Globus pallidus (tissue), 1 donor: ENCODE measurements at places on chromosomes 3 and 15.

- no peak for DNase-seq
Measured at GRCh38 chr3:188974856-188975599, 196.7 kb upstream of the TPRG1 start.

- no peak for DNase-seq
Measured at GRCh38 chr15:67067930-67068551, 2.6 kb downstream of the SMAD3 start.

GRCh38 chr15:99366013-99366412 lies 114.7 kb downstream of the LRRC28 start:
- DNase-seq: no peak

DNA sequence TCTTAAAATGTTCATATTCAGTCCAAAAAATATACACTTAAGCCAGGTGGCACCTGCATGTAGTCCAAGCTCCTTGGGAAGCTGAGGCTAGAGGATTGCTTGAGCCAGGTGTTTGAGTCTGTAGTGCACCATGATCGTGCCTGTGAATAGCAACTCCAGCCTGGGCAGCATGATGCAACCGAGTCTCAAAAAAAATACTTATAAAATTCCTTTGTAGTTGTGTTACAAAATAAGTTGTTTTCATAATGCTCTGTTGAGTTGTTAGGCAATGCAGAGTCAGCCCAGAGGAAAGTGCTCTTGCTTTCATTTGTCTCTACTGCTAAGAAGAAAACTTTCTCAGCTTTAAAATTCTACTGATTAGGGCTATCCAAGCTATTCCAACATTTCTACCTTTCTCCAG lies 442.8 kb upstream of the ARRDC4 start:
- no peak for DNase-seq

DNA sequence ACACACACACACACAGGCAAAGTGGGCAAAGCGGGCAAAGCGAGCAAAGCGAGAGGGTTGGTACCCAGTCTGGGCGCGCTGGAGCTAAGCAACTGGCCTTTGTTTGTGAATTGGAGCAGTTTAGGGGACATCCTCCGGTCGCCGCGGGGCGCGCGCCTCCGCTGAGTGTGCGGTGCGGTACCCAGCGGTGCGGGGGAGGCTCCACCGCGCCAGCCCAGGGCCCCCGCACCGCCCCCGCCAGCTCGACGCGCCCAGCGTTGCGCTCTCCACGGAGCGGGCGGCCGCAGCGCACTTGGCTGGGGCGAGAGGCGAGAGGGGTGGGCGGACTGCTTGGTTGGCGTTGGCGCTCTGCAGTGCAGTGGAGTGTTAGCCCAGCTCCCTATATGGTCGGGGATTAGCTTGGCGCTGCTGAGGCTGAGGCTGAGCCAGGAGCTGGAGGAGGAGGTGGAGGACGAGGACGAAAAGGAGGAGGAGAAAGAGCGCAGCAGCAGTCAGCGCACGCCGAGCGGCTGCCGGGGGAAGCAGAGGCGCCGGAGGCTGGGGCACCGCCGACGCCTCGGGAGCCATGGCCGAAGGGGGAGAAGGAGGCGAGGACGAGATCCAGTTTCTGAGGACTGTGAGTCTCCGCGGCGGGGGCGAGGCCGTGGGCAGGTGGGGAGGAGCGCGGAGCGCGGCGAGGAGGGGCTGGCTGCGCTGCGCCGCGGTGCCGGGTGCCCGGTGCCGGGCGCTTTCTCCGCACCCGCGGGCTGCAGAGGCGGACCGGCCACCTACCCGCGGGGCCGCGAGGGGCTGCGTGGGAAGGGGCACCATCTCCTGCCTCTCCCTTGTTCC lies at the start of gene RYR3:
RYR3 (plus strand) TSS at position 487 of the 831 bp plus-strand sequence; CDS start at position 566, 79 bp downstream.
- no peak for DNase-seq

DNA sequence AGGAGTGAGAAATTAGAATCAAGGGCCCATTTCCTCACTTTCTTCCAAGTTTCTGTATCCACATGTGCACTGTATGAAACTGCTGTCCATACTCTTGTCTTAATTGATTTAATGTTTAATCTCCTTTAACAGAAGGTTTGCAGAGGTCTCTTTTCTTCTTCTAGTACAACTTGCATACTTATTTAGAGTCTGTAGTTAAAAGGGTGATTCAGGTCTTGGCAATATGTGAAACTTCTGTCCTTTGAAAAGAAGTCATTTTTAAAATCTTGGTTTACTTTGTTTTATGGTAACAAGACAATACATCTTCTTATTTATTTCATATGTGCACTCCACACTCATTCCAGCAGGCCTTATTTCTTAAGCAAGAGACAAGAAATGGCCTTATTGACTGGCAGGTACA lies 25.8 kb downstream of the TMEM45A start:
- no peak for DNase-seq

- no peak for DNase-seq
Measured at GRCh38 chr3:122668930-122669730, 11.5 kb upstream of the PARP14 start.

DNA sequence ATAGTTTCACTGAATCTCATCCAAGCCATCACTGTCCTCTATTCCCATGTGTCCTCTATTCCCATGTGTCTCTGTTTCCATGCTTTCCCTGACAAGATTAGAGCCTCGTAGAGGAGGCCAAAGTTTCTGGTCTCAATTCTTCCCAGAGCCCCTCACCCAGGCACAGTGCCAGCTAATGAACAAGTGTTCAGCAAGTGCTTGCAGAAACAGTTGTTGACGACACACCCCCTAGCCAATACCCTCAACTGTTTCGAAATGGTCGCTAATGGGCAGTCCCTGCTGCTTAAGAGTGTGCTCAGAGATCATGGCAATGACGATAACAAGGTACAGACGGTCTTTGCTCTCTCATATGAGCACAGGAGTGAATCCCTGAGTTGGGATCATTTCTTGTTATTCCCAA lies 73.4 kb downstream of the FAM174B start:
- DNase-seq: no peak

DNA sequence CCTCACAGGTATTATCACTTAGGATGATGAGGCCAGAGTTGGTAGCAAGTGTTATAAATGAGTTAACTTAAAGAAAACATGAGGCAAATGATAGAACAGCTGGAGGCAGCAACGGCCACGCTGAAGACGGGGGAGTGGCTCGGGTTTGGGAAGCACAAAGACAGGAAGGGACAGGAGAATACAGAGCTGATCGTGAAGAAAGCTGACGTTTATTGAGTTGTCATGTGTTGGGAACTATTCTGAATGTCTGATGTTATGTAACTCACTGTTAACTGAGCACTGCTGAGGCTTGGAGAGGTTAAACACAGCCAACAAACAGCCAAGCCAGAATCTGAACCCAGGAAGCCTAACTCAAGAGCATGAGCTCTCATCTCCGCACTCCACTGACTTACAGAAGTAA lies 42.3 kb downstream of the FGD5 start:
- DNase-seq: no peak

DNA sequence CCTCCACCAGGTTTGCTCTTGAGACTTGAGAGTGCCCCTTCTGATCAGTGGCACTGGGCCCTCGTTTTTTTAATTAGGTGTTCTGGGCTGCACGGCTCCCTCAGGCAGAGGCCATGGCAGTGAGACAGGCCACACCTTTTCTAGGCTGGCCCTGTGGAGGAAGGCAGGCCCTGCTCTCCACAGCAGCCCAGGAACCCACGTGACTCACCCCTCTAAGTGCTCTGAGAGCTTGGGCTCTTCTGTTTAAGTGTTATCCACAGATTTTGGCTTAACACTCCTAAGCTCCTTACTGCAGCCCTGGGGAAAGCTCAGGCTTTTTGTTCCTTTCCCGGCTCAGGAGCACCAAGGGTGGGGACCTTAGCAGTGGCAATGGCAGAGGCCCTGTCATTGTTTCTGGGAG lies 463.2 kb upstream of the GBE1 start:
- no peak for DNase-seq

- no peak for DNase-seq
Measured at GRCh38 chr3:114327665-114328064, 33.8 kb downstream of the TIGIT start.

DNA sequence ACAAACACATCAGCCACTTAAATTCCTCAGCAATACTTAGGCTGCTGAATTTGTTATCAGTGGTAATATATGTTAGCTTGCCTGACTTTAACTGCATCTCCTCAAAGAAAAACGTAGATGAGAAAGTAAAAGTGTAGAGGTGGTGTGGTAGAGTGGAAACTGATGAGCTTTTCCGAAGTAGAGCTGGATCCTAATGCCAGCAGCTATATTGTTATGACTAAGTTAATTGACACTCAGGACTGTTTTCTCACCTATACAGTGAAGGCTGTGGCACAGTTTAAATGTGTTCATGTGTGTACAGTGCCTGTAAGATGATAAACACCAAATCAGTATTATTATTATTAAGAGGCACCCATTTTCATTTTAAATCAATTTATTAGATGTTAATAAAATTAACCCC lies 174.9 kb downstream of the TNIK start:
- no peak for DNase-seq

DNA sequence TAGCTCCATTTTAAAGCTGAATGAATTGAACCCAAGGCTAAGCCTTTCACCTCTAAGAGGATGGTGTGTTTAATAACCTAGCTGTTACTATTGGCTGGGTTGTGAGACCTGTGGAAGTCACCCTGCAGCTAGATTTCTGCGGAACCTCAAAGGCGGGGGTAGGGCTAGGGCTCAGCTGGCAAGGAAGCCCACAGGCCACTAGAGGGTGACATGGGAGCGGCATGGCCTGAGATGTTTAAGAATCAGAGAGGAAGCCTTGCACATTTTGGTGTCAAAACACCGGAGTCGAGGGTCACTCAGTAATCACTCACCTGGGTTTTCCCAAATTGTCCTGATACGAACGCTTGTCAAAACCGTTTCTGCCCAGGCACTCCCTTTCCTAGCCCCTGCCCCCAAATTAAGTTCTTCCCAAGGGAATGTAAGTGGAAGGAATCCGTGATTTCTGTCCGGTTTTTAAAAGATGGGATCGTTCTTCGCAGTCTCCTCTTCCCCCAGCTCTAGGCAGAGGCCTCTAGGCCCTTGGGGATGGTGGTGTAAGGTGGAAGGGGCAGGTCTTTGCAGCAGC lies 3.8 kb upstream of the ACAD9 start:
- peak; percentile 26 for DNase-seq

DNA sequence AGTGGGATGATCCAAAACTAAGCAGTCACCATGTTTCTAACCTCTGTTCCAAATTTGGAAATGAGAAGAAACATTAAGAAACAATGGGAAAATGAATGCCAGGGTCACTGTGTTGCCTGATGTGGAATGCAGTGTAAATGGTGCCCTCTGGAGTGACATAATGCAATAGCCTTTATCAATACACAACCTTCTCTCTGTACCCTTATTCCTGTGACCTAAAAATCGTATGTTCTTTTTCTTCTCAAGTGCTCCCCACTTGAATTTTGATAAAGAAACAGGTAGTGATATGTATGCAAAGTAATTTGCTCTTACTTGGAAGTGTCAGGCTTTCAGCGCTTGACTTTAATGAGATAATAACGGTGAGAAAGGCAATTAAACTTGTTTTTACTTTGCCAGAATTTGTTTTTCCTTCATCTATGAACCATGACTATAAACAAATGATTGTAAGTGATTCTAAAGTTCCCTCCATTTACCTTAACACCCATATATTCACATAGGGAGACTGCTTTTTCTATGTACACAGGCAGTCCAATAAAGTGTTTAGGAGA lies 145.8 kb upstream of the THRB start:
- DNase-seq: peak; percentile 36

GRCh38 chr3:175238801-175239200 lies 379.7 kb downstream of the NAALADL2 start:
- no peak for DNase-seq

- DNase-seq: no peak
Measured at GRCh38 chr15:94263341-94264273, 32.2 kb downstream of the MCTP2 start.

DNA sequence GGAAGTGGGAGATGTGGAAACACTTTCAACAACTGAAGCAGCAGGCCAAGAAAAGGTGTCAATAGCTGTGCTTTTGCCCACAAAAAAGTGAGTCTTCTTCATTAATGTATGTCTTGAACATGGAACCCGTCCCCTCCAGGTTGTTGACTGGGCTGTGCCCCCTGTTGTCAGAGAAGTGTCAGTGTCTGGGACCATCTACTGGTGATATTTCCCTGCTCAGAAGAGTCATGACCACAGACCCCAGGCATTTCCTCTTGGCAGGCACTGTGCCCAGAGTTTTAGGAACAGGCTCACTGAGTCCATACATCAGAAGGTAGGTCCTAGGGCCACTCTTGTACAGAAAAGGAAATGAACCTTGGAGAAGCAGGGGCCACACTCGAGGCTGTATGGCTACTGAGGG lies 54.8 kb upstream of the LARS2 start:
- DNase-seq: no peak

- no peak for DNase-seq
Measured at GRCh38 chr3:21795152-21795837, 44.3 kb upstream of the ZNF385D start.

GRCh38 chr3:25854635-25855034 lies 64.7 kb downstream of the OXSM start:
- DNase-seq: no peak

- DNase-seq: no peak
Measured at GRCh38 chr15:52158084-52158765, 33.0 kb downstream of the GNB5 start.

DNA sequence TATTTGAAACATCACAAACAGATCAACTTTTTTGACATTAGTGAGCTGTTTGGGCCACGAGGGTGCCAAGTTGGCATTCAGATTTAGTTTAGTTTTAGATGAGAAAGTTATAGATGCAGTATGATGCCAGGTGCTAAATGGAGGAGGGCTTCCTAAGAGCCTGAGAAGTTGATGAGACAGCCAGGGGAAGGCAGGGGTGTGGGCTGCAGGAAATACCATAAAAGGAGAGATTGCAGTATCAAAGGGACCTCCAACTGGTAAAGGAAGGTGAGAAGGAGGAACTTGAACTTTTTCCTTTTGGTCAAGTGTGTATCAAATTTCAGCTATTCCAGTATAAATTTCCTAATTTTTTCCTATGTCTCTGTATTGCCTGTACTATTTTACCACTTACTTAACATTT lies 2.0 kb upstream of the TNIK start:
- no peak for DNase-seq

DNA sequence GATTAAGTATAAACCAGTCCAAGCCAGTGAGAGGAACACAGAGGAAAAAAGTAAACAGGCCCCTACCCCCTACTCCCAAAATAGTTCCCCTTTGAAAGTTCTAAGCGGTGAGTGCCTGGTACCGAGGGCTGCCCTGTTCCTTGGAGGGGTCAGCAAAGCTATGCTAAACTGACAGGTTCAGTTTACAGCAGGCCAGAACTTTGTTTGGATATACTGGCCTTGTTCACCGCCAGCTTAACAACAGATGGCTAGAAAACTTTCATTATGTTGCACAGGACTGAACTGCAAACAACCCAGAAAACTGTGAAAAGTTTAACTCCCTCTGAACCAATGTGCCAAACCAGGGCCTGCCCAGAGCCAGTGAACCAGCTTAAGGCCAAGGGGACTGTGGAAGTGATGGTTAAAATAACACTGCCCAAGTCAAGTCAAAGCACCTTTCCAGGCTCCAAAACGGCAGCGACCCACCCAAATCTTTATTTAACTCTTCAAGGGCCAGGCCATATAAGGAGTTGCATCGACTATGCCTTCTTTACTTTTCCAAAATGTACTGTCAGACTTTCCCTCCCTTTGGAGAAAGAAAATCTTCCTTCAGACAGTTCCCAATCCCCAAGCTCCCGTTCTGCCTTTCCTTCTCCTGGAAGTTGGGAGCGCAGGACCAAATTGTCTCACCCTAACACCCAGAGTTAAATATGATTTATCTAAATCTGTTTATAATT lies 448.0 kb downstream of the FOXP1 start:
- no peak for DNase-seq
